ENCODE measurements at places on chromosomes 3 and 15. TPM values are rescaled to one million over a fixed set of nuclear protein-coding genes. Genes with fewer than 3 reads are reported as not detected.

DNA sequence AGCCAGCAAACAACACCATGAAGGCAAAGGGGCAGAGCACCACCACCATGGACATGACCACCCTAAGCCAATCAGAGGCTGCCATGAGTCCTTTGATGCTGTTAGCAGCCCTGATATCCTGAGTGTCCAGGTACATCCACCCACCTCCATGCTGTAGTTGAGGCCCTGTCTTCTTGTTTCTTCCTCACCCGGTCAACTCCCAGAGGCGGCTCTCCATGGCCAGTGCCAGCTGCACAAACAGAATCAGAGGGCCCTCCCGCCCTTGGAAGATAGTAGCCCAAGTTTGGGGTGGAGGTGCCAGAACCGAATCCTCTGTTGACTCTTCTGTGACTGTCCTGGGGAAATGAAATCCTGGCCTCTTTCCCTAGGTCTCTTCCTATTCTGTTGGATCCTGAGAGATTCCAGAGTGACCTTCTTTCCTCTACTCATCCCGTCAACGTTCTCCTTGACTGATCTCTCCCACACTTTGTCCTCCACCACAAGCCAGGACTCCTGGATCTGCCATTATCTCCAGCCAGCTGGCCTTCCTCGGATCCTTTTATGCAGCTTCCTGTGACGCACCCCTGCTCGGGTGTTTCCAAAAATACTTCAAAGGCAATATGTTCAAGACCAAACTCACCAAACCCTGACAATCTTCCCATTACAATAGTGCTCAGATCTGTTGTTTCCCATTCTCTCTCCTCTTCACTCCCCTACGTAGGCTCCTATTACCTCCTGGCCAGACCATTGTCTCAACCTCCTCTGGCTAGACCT is 45.4 kb upstream of the DLG1 start:
- DNase-seq: no peak

GRCh38 chr3:12436514-12437220 is 47.6 kb upstream of the TSEN2 start:
- DNase-seq: no peak

DNA sequence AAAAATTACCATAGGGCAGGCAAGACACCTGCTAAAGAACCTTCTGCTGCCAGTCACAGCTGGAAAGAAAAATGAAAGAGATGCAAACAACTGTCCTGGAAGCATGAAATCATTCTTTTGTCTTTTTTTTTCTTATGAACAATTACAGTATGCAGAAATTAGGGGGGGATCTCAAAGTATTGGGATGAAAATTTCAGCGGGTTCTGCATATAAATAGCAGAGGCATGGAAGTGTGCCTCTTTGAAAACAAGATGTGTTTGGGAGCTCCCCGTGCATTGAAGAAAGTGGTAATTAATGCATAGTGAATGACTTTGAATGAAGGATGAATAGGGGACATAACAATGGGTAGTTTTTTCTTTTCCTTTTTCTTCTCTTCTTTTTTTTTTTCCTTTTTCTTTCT is 431.2 kb downstream of the SOX2 start:
- DNase-seq: no peak

DNA sequence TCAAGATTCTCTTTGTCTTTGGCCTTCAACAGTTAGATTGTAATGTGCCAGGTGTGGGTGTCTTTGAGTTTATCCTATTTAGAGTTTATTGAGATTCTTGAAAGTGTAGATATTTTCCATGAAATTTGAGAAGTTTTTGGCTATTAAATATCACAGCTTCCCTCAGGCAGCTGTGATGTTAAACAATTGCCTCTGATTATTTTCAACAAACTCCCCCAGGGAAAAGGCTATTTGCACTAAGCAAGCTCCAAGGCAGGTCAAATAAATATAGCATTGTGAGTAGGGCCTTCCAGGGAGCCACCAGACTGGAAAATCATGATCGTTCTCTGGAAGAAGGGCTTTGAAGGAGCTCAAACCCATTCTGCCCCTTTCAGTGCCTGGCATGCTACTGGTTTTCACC is 107.0 kb downstream of the EEFSEC start:
- no peak for DNase-seq

GRCh38 chr15:75019916-75020315 is 3.5 kb upstream of the PPCDC start:
- DNase-seq: no peak

GRCh38 chr3:153618176-153618575 is 456.1 kb downstream of the RAP2B start:
- DNase-seq: no peak

DNA sequence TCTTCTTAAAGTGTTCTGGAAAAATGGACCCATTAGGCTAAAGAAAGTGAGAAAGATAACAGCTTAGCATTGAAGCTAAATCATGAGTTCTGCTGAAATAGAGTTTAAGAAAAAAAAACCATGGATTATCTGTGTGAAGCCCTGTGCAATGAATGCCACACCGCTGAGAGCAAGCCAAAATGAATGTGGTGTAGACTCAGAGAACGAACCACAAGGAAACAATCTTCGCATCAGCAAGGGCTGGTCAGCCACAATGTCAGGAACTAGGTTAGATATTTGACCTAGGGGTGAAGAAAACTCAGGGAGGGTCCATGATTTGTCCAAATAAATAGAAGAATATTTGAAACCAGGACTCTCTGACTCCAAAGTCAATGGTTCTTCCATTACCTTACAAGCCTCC is 91.4 kb upstream of the MEX3B start:
- DNase-seq: no peak

- no peak for DNase-seq
Measured at GRCh38 chr15:55522742-55523450, 14.9 kb upstream of the DNAAF4 start.

- DNase-seq: no peak
Measured at GRCh38 chr3:42733501-42734262, 31.1 kb upstream of the HHATL start.

DNA sequence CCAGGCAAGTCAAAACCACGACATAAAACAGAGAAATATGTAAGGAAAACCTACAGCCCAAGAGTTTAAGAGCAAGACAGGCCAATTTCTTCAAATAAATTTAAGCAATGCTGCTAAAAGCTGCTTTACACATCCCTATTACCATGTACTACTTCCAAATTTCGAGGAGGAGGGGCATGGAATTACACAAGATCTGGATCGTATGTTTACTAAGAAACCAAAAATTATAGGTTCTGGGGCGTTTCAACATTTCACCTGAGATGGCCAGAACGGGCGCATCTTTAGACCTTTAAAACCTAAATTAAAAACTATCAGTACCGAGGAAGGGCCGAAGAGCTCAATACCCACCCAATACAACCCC is 664 bp upstream of the NR2C2 start:
- no peak for DNase-seq

GRCh38 chr3:163071713-163072112 is 1575.1 kb downstream of the OTOL1 start:
- no peak for DNase-seq

- DNase-seq: no peak
Measured at GRCh38 chr15:77029166-77030047, 34.5 kb downstream of the PSTPIP1 start.

- no peak for DNase-seq
Measured at GRCh38 chr3:112857526-112857925, 10.9 kb upstream of the CD200R1L start.

SCN5A gene
- 0.68 TPM for polyA plus RNA-seq

ROBO2 gene
- 19.9 TPM for polyA plus RNA-seq

STARD5 gene
- polyA plus RNA-seq: 21.5 TPM

Data from small intestine (tissue), 16 donors.